Epithelial cell of proximal tubule (primary cell): ENCODE measurements at places on chromosomes 11 and 22. TPM values are rescaled to one million over a fixed set of nuclear protein-coding genes. Genes with fewer than 3 reads are reported as not detected.

GRCh38 chr11:223884-224283 lies 12.3 kb downstream of the SIRT3 start:
- no peak for DNase-seq

DNA sequence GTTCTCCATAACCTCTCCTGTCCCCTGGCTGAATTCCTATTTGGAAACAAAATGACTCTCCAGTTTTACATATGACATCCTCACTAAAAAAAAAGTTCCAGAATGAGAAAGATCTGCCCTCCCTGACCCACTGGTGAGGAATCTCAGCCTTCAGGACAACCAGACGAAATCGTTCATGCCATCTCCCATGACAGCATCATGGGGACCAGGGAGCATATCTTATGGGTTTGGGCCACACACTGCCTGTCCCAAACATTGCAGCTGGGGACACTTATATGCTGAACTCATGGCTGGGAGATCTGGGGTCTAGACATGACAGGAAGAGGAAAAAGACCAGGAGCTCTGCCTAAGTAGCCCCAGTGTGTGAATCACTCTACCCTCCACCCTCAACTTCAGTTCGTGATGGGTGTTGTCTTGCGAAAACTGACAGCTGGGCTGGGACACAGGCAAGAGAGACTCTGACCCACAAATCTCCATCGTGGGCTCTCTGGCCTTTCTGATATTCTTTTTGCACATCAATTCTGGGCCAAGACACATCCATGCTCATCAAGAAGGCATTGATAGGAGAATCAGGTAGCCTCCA lies 102.0 kb downstream of the ZNF280B start:
- DNase-seq = no peak

DNA sequence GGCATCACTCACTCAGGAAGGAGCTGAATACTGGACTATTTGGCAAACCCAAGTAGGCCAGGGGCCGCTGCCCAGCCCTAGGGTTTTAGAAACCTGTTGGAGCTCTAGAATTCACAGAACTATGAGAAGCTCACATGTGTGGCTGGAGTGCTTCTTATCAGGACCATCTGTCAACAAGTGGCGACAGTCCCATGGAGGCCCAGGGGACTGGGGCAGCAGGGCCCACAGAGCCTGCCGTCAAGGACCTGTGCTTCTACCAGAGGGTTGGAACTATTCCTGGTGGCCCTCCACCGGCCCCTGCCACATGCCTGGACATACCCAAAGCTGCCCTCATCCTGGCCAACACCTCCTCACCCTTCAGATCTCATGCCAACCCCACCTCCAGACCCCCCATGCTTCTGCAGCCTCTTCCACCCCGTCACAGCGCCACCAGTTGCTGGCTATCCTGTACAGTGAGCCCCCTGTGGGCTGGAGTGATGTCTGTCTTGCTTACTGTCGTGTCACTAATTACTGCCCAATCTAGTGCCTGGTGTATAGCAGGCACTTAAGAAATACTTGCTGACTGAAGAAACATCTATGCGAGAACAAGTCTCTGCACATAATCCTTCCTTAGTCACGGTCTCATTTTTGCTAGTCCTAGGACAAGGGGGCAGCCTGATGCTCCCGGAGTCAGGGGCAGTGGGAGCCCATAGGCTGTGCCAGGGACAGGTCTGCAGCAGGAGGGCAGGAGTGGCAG lies 27.2 kb upstream of the RASL10A start:
- DNase-seq = no peak

Gene ST14
- 43.9 and 75.5 TPM in 2 replicates for total RNA-seq

Gene OR2AG1
- total RNA-seq = not detected in 2 replicates

- DNase-seq = no peak
Measured at GRCh38 chr11:63508009-63508408, 2.1 kb downstream of the LGALS12 start.
